ENCODE measurements at places on chromosomes 12 and 14. TPM values are rescaled to one million over a fixed set of nuclear protein-coding genes. Genes with fewer than 3 reads are reported as not detected.

- no peak for DNase-seq
Observed at GRCh38 chr12:38370311-38370710, 53.7 kb downstream of the ALG10B start.

GRCh38 chr12:71702590-71702989 lies 16.7 kb downstream of the TMEM19 start:
- no peak for DNase-seq

DNA sequence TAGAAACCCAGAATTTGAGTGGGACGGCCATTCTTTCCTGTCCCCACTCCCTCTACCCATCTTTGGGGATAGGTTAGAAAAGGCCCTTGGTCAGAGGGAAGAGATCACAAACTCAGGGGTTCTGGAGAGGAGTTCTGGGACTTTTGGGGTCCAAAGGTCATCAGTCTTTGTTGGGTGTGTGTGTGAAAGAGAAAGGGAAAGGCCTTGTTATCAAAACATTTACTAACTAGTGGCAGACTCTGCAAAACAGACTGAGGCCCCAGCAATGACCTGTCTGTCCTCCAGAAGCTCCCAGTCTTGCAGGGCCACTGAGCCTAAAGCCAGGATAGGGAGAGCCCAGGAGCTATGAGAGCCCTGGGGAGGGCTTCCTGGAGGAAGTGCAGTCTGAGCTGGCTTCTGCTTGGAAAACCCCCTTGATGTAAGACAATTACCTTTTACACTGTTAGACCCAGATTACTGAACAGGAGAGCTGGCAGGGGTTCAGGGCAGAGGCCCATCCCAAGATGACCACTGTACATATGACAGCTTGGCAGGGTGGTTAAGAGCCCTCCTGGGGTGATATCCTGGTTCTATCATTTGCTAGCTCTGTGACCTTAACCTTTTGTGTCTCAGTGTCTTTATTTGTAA lies 429.1 kb upstream of the CCDC196 start:
- no peak for DNase-seq

Gene GPR68
- polyA plus RNA-seq, result 4.1 TPM

DNA sequence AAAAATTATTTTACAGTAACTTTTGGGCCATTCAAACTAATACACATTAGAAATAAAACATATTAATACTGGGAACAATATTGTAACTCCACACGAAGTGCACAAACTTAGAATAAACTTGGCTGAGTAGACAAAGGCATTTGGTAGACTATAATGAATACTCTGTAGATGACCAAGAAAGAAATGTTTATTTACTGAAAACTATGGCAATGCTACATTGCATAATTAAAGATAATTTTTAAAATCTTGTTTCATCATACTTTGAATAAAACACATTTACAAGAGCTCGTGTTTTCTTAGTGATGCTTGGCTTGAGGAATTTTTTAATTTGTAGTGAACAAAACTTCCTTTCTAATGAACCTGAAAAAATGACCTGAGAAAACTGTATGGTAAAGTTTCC lies 21.3 kb downstream of the RERG start:
- DNase-seq, result no peak

- DNase-seq, result no peak
Observed at GRCh38 chr14:68301219-68301618, 481.6 kb downstream of the RAD51B start.

DNA sequence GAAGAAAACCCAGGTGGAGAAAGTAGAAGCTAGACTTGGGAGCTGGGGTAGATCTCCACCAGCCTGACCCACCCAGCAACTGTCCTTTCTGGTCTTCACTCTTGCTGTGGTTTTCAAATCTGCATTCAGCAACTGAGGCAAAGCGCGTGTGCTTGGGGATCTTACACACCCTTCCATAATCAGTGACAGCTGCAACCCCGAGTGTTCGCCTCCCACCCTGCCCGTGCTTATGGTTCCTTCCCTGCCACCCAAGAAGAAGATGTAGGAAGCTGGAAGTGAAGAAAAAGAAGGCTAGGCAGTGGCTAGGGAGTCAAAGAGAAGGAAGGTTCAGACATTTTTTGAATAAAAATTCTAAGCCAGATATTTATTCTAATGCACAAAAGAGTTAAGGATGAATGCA lies 162.6 kb upstream of the CCND2 start:
- DNase-seq, result no peak

Gene PROX2
- 0.63 TPM for polyA plus RNA-seq

Gene JPH4
- 13.5 TPM for polyA plus RNA-seq

Gene AQP2
- 128 TPM for polyA plus RNA-seq

GRCh38 chr12:113291586-113291985 lies 43.3 kb downstream of the SLC8B1 start:
- DNase-seq, result no peak

Data from renal pelvis (tissue), 12 donors.